Esophagus squamous epithelium (tissue), 5 donors: ENCODE measurements at places on chromosomes 7 and 10.

DNA sequence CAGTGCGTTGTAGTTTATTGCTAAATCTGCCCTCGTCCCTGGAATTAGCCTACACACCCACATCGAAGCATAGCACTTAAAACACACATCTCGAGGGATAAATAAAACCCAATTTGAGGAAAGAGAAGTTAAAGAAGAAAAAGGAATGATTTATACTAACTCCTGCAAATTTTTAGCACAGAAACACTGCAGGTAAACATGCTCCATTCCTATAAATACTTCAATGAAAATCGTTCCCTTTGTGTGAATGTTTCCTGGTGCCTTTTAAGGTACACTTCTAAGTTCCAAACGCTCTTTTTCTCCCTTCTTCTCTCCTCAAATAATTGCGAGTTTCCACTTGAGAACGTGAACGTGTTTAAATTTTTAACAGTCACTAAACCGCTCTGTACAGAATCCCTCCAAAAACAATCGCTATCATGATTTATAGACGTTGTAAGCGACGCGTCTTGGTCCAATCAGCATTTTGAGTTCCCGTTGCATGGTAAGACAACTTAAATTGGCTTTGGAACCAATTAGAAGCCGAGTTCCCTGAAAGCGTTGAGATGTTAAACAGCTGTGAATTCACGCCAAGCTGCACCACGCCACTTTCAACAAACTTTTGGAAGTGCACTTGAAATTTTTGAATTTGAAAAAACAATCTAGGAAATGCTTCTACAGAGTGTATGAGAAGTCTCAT, 12.5 kb upstream of the EBLN1 start:
- DNase-seq = no peak

- DNase-seq = no peak
Observed at GRCh38 chr10:132522521-132523411, 14.8 kb upstream of the INPP5A start.

DNA sequence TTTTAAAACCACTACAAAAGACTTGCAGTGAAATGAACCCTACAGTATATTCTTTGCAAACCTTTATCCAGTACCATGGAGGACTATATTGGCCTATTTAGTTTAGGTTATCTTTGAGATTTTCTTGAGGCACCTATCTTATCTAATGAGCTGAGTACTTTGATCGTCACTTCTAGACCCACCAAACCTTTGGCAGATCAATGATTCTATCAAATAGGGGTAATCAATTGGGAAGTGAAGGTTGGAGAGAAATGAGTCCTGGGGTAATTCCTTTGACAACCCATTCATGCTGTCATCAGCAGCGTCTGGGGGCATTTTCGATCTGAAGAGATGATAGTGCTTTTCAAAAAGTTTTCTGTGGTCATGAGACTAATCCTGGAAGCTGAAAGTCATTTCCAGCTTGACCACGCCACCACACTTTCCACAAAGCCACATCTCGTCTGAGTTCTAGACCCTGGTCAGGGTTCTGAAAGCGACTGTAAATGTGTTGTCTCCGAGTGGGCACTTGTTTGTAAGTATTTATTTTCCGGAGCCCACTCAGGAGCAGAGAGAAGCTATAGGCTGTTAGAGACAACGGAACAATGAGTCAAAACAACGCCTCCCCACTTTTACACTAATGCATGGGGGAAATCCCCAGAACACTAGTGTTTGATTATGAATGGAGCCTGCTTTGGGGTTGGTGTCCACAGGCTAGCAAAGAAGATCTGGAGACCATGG, 4.8 kb downstream of the EGR2 start:
- no peak for DNase-seq

DNA sequence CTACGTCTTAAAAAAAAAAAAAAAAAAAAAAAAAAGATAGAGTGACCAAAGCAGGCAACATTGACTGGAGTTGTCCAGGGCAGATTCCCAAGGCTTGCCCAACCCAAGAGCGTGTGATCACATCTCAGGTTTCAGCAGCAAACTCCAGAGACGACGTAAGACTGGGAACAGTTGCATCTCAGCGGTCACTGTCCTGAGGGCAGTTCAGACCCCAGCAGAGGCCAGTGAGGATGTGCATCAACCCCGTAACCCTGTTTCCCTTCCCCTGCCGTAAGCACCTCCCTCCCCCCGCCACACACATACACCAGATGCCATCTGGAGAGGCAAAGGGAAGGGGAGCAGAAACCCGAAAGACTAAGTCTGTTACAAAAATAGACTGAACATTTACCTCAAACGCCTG, 19.3 kb upstream of the TOMM7 start:
- no peak for DNase-seq

GRCh38 chr10:45425621-45426563, 51.9 kb downstream of the ALOX5 start:
- DNase-seq = no peak

GRCh38 chr7:33807779-33808482, 97.4 kb upstream of the BMPER start:
- no peak for DNase-seq

GRCh38 chr7:841943-842342, 9.7 kb downstream of the SUN1 start:
- no peak for DNase-seq

DNA sequence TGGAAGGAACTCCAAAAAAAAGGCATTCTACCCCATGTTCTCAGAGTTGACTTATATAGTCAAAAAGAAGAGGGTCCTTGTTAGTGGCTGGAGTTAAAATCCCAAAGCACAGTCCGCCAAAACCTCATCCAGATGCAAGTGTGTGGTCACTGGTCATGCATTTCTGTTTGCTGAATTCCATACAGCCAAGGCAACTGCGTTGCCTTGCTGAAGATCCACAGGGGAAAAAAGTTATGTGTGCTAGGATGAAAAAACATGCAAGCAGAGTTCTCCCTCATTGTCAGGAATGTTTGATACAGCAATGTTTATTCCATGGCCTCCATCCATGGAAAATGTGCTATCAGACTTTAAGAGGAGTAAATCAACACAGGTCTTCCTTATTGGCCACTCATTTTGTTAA, 213.1 kb downstream of the CREB5 start:
- DNase-seq = no peak

DNA sequence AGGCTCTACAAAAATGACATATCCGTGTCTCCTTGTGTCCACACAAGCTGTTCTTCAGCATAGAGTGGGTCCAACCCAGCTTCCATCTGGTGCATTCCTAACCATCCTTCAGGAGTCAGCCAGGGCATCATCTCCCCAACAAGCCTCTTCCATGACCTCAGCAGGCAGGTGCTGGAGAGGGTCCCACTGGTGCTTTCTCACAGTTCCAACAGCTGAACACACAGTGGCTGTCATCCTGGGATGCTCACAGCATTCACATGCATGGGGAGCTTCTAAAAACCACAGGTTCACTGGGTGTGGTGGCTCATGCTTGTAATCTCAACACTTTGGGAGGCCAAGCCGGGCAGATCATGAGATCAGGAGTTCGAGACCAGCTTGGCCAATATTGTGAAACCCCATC, 6.4 kb upstream of the CYP3A4 start:
- DNase-seq = no peak

DNA sequence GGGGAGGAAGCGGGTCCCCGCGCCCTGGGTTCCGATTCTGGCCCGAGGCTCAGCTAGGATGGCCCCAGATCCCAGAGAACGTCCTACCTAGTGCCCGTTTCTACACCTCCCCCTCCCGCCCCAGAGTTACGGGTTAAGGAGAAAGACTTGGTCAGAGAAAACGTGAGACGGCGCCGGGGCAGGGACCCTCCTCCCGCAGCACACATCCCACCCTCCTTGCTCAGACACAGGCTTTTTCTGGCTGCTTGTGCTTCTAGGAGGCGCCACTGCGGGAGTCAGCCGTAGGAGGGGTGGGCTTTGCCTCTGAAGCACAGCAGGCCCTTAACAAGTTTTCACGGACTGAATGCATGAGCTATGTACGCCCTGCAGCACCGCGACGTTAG, 104.9 kb upstream of the LEP start:
- no peak for DNase-seq

DNA sequence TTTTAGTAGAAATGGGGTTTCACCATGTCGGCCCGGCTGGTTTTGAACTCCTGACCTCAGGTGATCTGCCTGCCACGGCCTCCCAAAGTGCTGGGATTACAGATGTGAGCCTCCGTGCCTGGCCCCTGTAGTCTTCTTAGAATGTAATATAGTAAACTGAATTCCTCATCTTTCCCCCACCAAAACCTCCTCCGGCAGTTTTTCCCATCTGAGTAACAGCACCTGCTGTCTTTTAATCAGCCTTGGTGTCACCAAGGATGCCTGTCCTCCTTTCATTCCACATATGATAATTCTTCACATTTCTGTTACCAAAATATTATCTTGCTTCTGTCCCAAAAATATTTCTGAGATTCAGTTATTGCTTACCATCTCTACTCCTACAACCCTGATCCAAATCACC, 80.2 kb downstream of the ZEB1 start:
- DNase-seq = no peak

DNA sequence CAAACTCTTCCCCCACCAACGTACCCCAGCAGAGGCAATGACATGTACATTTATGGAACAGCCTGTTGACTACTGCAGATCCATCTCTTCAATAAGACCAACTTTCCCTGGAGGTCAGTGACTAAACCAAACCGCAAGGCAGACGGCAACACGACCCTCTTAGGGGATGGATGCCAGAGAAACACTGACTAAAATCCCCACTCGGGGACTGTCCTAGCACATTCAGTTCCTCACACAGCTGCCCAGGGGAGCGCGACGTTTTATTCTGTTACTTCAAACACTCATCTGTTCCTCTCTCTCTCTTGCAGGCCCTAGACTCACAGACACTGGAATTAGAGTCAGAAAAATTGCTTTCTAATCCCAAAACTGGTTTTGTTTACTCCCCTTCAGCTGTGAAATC, 146.5 kb upstream of the PRSS1 start:
- no peak for DNase-seq

- no peak for DNase-seq
Observed at GRCh38 chr7:91407942-91408341, 143.7 kb downstream of the FZD1 start.

DNA sequence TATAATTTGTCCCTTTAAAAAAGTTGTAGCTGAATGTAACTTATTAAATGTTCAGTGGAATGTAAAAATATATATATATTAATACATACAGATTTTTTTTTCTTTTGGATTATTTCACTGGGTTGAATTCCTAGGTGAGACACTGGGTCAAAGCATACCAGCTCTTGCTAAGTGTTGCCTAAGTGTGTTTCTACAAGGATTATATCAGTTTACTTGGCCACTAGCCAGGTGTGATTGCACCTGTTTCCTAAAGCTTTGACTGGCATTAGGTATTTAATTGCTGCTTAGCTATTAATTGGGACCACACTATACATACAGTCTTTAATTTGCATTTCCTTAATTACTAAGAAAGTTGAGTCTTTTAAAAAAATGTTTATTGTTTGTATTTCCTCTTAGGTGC, 5.5 kb upstream of the ELOVL3 start:
- no peak for DNase-seq

- DNase-seq = no peak
Observed at GRCh38 chr10:85317827-85318226, 989.4 kb downstream of the CCSER2 start.

GRCh38 chr10:85105614-85106255, 777.3 kb downstream of the CCSER2 start:
- DNase-seq = no peak

DNA sequence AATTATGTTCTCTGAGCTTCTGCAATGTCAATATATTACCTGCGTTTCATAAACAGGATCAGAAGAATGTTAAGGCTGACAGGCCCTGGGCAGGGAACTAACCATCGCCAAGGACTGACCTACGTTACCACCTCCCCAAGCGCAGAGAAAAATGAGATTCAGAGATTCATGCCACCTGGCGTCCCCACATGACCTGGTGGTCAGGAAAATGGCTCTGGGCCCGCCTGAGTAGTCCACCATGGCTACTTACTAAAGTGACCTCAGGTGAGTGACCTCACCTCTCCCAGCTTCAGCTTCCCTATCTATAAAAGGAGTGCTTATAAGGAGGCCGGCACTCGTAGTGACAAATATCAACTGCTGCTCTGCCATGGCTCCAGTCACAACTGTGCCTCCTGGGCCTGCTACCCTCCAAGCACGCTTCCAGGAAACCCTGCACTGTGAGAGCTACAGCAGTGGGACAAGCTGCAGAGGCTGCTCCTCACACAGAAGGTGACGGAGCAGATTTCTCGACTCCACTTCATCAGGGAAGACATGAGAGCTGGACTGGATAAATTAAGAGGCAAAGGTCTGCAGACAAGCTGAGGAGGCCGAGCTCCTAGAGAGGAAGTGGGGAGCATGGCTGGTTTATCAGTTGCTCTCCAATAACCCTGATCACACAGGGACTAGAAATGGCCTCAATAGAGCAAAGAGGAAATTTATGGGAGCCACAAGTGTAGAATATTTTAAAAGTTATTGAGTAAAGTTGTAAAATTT, 103.0 kb downstream of the RNF216 start:
- DNase-seq = no peak

- DNase-seq = no peak
Observed at GRCh38 chr7:44977304-44977958, 1.4 kb downstream of the MYO1G start.
